Pons (tissue), 1 donor: ENCODE measurements at places on chromosomes 11 and 22.

DNA sequence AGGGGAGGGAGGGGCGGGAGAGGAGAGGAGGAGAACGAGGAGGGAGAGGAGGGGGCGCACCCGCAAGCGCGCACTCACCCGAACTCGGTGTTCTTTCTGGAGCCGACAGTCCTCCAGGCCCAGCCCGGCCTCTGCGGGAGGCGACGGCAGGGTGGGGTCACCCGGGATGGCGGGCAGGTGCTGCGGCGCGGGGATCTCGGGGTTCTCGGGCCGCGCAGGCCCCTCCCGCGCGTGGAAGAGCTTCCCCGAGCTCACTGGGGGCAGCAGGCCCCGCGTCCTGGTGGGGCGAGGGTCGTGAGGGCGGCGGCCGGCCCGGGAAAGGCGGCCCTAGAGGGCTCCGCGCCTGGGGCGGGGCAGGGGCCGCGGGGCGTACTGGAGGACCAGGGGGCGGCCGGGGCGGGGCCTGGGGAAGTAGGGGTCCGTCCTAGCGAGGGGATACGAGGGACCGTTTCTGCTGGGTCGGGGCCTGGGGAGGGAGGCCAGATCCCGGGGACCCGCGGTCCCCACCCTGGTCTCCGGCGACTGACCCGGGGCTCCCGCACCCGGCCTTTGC, 5.2 kb downstream of the LMNTD2 start:
- DNase-seq, result no peak

DNA sequence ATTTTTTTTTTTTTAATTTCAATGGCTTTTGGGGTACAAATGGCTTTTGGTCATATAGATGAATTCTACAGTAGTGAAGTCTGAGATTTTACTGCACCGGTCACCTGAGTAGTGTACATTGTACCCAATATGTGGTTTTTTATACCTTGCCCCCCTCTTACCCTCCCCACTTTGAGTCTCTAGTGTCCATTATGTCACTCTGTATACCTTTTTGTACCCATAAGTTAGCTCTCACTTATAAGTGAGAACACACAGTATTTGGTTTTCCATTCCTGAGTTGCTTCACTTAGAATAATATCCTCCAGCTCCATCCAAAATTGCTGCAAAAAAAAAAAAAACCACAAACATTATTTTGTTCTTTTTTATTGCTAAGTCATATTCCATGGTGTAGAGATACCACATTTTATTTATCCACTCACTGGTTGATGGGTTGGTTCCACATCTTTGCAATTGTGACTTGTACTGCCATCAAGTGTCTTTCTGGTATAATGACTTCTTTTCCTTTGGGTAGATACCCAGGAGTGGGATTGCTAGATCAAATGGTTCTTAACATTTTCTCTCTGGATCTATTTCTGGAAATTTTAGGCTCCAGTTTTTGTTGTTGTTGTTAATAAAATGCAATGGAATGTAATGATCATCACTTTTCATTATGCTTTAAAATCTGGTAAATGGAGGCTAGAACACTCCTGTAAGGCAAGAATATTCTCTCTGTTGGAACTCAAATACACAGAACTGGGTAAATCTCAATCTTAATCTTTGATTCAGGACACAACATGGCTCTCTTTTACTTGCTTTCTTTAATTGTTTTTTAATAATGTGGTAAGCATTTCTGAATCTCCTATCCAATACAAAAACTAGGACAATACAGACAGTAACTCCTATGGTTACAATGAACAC, 10.3 kb downstream of the NEAT1 start:
- DNase-seq, result peak; percentile 80

- no peak for DNase-seq
These were observed 49.1 kb downstream of the EMSY start for GRCh38 chr11:76493626-76494539.

- DNase-seq, result no peak
These were observed 53.1 kb upstream of the WNT11 start for GRCh38 chr11:76259299-76259908.

GRCh38 chr11:83310718-83311117, 24.6 kb upstream of the CCDC90B start:
- no peak for DNase-seq

DNA sequence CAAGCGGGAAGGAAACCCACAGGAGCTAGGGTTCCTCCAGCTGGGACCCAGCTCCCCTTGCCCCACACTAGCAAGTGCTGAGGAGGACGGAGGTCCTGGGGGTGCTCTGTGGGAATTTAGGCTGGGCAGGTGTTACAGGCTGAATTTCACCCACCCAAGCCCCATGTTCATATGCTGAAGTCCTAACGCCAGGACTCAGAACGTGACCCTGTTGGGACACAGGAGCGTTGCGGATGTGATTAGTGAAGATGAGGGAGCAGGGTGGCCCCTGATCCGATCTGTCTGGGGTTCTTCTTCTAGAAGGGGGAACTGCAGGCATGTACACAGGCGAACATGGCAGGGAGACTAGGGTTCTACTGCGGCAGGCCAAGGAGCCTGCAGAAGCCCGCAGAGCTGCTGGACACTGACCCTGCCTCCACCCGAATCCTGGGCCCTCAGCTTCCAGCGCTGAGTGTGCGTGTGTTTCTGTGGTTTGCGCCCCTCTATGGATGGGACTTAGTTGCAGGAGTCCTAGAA, 103.4 kb upstream of the FGF3 start:
- DNase-seq, result no peak

DNA sequence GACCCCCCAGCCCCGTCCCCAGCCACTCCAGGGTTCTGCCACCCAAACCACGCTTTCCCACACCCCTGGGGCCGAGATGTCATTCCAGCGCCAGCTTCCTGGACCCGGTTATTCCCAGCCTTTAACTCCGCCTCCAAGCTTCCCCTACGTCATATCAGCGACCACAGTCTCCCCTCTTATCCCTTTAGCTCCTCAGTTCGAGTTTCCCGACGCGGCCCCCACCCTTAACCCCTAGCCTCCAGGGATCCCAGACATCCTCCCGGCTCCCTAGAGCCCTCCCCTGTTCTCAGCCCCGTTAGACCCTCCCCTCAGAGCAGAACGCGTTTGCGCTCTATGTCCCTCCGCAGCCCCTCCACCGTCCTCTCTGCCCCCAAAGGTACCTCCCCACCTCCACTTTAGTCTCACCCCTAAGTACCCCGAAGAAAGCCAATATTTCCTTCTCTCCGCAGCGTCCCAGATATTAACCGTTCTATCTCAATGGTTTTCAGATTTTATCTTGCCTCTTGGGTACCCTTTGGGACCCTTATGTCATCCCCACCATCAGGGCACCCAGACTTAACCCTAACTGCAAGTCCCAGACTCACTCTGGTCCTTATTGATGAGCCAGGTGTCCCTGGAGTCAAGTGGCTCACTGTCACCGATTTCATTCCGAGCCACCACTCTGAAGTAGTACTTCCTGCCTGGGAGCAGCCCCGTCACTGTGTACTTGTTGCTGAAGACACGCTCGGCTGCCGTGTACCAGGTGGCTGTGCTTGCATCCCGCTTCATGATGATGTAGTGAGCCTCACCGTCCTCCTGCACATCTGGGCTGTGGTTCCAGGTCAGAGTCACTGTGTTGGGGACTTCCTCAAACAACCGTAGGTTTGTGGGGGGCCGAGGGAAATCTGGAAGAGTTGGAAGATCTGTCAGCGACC, 8.0 kb downstream of the TMEM86A start:
- DNase-seq, result peak; percentile 56

GRCh38 chr11:85021058-85021457, 606.1 kb downstream of the DLG2 start:
- no peak for DNase-seq

GRCh38 chr11:113238721-113239120, 75.7 kb upstream of the TTC12 start:
- DNase-seq, result no peak

- no peak for DNase-seq
These were observed 118.8 kb downstream of the INSC start for GRCh38 chr11:15233371-15234165.

DNA sequence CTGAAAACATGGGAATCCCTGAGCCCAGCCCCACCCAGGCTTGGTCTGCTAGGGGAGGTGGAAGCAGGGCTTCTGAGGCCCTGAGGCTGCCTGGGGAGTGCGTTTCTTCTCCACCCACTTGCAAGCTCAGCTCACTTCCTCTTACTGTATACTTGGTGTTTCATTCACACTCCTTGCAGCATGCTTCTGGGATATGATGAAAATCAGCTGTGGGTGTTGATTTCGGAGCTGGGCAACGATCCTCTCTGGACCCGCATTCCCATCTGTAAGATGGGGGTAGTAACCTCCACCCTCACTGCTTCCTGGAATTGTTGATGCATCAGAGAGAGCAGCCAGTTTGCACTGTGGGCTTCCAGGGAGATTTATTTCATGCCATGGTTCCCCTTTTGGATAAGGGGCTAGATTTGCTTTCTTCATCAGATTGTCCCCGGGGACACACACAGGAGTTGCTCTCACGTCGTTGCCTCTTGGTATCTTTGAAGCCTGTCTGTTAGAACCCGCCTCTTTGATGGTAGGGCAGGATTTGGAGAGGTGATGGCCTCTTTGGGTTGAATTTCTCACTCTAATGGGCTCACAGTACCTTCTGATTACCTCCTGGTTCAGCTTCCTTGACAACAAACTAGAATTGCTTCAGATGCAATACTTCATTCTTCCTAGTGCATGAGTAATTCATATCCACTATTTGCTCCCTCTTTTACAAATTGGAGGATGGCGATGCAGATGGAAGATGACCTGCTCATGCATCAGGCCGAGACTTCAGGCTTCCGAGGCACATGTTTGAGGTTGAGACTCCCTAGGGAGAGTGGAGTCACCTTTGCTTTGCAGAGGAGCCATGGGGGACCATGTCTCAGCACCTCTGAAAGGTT, 40.4 kb downstream of the BCR start:
- no peak for DNase-seq

GRCh38 chr11:18046116-18046777, at the start of gene TPH1:
TPH1 (minus strand) TSS chr11:18046269; CDS start chr11:18040762, 5,507 bp downstream.
- DNase-seq, result no peak

DNA sequence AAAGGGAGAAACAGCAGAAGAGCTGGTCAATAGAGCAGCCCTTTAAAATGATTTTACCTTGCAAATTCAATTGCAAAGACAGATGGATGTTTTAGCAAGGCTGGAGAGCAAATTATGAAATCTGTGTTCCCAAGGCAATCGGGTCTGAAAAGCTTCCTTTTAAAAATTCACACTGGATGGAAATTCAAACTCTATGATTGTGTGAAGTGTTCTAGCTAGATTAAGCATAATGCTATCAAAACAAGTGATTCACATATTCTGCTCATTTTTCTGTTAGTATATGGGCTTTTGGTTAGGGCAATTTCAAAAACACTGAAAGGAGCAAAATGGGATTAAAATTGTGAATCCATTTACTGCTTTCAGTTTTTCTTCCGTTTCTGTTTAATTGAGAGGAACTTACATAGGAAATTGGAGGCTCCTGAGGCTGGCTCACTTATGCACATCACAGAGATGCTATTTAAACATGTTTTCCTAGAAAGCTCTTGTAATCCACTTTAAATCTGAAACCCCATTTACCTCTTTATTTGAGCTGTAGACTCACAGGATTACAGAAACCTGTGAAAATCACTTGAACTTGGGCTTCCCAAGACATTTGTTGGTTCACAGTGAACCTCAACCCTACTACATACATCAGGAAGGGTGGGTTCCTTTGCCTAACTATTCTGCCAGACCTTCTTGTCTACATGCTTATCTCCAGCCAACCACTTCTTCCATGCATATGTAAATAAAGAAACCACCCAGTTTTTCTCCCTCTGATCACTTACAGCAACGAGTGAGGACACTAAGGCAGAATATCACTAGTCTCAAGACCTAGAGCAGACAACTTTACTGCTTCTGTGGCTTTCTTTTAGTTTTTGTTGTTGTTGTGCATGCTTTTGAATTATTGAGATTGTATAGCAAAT, 201.9 kb upstream of the PITPNB start:
- DNase-seq, result no peak
